ENCODE measurements at places on chromosomes 4 and X.

- peak; percentile 28 for DNase-seq
Observed at GRCh38 chrX:109472939-109473735, 8.7 kb downstream of the GUCY2F start.

DNA sequence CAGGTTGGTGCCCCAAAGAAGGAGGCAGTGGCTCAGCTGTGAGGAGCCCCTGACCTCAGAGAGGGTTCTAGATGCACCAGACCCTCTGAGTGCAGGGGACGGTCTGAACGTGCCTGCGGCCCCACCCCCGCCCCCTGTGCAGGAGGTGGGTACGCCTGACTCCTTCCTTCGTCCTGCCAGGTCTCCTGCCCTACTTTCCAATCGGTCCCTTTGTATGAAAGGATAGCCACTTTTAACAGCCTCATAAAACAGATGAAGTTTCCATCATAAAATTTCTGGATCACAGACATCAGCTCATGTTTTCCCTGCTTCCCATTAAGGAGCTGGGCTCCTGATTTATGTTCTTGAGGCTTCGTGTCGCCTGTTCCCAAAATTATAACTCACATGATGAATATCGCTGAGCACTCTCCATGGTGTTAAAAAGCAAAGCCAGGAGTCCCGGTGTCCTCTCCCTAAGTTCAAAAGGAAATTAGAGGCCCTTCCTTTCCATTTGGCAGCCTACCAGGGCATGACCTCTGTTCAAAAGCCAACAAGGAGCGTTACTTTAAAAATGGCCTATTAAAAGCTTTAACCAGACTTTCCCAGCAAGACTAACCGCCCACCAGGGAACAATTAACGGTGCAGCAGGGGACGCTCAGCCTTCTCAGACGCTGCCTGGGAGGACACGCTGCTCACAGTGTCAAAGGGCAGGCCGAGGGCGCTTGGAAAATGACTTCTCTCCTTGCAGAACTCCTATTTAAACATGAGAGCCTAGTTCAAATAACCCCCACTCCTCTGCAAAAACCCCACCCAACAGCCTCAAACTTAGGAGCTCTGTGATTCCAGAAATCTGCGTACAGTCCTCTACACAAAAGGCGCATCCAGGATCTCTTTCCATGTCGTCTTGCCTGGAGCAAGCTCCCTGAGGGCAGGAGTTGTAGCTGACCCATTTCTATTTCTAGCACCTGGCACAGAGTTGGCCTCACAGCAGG is 181.9 kb downstream of the AFAP1 start:
- DNase-seq = no peak

GRCh38 chr4:36386691-36387090 is 105.3 kb downstream of the DTHD1 start:
- no peak for DNase-seq

DNA sequence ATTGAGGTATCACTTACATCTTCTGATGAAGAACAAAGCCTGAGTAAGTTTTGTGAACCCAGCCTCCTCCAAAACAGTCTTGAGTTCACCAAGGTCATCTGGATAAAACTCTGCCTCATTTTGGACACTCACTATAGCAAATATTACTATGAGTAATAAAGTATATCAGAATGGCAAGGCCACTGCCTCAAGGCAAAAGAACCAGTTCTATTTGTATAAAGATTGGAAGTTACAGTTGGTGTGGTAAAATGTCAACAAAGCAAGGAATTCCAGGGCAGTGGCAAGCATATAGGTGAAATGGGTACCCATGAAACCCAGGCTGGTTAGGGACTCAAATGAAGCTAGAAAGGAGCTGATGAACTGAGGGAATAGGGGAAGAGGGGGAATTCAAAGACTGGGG is 2.4 kb upstream of the ARHGEF6 start:
- no peak for DNase-seq

DNA sequence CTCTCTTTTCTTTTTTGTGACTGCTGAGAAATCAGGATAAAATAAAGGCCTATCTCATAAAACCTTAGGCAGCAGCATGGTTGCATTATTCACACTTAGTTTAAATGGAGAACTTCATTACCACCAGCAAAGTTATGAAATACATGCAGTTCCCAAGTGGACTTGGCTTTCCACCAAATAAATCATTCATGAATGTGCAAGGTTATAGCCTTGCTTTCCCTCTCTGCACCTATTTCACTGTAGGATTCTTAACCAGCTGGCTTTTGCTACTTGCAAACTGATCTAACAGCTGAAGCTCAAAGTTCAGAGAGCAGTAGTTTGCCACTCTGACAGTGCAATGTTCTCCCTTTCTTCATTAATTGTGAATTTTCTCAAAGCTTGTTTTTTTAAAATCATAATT is 140.1 kb upstream of the SMIM31 start:
- DNase-seq = no peak

All from ELR (cell line).